ENCODE measurements at places on chromosomes 5 and 9.

GRCh38 chr9:37032713-37033112 lies 1.4 kb downstream of the PAX5 start:
- DNase-seq, result no peak

DNA sequence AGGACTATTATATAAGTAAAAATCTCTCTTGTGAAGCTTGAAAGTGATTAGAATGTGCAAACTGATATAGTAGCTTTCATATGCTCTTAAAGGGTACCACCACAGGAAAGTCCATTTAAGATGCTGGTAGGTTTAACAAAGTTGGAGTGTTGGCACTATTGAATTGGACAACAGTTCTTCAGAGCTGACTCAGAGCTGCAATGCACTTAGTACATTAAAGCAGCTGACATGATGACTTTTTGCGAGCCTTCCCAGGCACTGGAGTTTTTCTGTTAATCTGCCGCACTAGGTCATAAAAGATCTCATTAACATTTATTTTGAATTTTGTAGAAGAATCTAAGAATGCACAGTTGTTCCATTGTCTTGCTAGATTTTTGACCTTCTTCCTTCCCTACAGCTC lies 243.8 kb downstream of the ADAMTSL1 start:
- no peak for DNase-seq

- DNase-seq, result no peak
Observed at GRCh38 chr5:40238066-40238745, 441.5 kb upstream of the PTGER4 start.

DNA sequence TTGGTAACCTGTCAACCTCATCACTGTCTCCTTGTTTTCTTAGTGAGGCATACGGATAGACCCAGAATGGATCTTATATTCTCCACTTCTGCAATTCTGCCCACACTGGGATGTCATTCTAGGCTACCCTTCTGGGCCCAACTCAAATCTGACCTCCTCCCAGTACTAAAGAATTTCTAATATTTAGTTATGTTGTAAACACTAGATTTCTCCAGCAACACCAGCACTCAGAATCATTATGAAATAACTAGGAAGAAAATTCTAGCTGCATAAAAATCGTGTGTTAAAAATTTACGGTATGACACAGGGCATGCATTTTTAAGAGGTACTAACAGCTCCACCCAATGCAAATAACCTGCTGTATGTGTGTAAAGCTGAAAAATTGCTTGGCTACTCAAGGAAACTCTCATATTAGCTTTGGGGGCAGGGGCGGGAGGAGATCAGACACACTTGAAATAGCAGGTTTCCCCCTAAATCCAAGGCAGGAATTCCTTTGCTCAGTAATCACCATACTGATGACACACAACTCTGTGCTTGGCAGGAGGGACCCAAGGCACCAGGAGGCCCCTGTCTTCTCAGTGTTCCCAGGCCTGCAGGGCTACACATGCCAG lies 27.3 kb downstream of the MACROH2A1 start:
- DNase-seq, result no peak

DNA sequence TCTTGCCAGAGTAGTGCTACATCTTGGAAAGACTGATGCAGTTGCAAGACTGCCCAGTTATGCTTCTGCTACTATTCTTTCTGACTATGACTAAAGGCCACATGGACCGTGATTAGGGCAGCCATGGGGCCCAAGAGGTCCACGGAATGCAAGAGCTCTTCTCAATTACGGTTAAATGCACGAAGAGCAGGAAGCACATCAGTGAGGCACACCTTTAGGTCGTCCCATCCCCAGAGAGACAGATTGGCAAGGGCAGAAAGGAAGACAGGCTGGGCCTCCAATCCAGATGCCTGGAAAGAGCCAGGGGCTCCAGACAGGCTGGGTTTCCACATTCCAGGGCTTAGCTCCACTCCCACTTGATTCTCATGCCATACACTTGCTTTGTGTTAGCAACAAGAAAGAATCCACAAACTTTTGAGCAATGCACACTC lies 132.3 kb upstream of the SLIT3 start:
- no peak for DNase-seq

GRCh38 chr9:126233913-126234525 lies 92.6 kb upstream of the MVB12B start:
- no peak for DNase-seq

GRCh38 chr5:129905473-129906176 lies 1.4 kb downstream of the CHSY3 start:
- DNase-seq, result no peak

- DNase-seq, result peak; percentile 19
Observed at GRCh38 chr9:133238272-133238850, 29.3 kb upstream of the OBP2B start.

- DNase-seq, result no peak
Observed at GRCh38 chr5:124007675-124008398, 495.9 kb downstream of the CSNK1G3 start.

DNA sequence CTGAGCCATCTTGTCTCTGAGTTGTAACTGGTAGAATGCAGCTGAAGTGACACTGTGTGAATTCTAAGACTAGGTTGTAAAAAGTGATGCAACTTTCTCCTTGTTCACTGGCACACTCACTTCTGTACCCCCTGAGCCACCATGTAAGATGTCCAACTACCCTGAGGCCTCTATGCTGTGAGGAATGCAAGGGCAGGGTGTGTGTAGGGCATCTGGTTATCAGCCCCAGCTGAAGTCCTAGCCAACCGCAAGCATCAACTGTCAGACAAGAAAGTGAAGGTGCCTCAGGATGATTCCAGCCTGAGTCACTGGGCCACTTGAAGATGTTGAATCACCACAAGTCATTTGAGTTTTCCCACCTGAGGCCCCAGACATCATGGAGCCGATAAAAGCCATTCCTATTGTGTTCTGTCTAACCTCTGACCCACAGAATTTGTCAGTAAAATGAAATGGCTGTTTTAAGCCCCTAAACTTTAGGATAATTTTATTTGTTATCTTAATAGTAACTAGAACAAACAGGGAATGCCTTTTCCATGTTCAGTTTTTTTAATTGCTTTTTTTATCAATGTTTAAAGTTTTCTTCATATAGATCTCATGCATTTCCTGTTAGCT lies 18.7 kb upstream of the RHOBTB3 start:
- DNase-seq, result no peak

DNA sequence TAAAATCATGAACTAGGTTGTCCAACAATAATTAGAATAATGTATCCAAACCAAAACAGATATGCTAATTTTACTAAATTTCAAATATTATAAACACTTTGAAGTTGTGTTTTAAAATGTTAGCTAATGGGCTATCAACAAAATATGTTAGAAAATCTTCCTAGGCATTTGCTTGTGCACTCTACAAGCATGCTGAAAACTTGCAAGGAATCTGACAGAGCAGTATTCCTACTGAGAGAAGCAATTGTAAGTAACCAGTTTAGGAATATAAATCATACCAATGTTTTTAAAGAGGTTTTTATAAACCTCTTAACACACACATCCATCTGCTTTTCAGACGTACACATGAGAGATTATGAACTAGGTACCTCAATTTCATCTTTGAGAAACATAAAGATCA lies 228.4 kb upstream of the TBCA start:
- DNase-seq, result no peak

GRCh38 chr5:135723491-135723890 lies 111.0 kb upstream of the SLC25A48 start:
- no peak for DNase-seq

GRCh38 chr9:35831040-35831439 lies 2.0 kb downstream of the TMEM8B start:
- no peak for DNase-seq

GRCh38 chr5:97618721-97619120 lies 435.7 kb upstream of the RIOK2 start:
- no peak for DNase-seq

GRCh38 chr9:96209407-96210271 lies 92.3 kb downstream of the HSD17B3 start:
- no peak for DNase-seq

DNA sequence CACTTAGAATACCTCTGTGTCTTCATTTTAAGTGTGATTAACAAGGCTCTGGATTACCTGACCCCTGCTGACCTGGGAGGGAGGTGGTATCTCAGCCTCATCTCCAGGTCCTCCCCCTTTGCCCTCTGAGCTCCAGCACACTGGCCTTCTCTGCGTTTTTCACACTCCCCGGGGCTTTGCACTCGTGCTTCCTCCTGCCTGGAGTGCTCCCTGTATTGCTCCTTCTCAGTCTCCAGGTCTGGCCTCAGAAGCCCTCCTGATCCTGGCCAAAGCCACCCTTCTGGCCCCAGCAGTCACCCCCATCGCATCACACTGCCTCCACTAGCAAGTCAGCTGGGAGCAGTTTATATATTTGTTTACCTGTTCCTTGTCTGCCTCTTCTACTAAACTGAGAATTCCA lies 13.6 kb upstream of the NEUROG1 start:
- no peak for DNase-seq

- DNase-seq, result no peak
Observed at GRCh38 chr5:138872841-138873465, 2.2 kb downstream of the LRRTM2 start.

Data from CD8-positive, alpha-beta T cell (primary cell).